GM23248 (cell line): ENCODE measurements at places on chromosomes 13 and 19. TPM values are rescaled to one million over a fixed set of nuclear protein-coding genes. Genes with fewer than 3 reads are reported as not detected.

DNA sequence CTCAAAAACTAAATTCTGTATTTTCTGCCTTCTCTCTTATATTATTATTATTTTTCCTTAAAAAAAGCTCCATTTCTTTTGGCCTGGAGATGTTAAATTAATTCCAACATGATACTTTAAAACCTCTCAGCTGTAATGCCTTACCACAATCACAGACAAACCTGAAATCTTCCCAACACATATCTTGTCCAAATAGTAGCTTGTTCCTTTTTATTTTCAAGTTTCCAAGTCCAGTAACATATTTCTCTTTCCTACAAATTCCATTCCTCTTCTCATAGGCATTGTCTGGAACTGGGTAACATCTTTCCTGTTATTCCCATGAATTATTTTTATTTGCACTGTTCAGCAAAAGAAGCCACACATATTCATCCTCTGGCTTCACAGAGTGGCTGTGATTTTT lies 137.0 kb downstream of the SLITRK6 start:
- H3K4me1 ChIP-seq: no peaks in the 10 kb centered on the region
- no peaks in the 10 kb centered on the region for H3K27me3 ChIP-seq
- no peaks in the 10 kb centered on the region for H3K36me3 ChIP-seq
- no peak for DNase-seq
- no peak overlapping the region for H3K4me3 ChIP-seq

GRCh38 chr19:4260613-4261191 lies 13.8 kb downstream of the YJU2 start:
- H3K27me3 ChIP-seq: no peaks in the 10 kb centered on the region
- H3K27ac ChIP-seq: no peak overlapping the region

DNA sequence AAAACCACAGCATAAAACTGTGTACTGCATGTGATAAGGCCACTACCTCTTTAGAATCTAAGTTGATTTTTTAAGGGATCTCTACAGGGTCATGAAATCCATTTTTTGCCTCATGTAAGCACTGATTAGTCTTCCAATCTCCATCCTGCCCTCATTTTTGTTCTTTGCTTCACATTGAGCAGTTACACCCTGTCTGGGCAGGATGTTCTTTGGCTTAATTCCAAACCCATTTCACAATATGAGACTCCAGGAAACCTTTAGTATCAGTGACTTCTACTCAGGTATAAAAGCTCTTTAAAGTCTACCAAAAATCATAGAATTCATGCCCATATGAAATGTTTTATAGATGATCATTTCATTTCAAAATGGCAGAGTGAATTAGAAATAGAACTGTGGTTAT lies 592.6 kb downstream of the TBC1D4 start:
- H3K27me3 ChIP-seq: no peaks in the 10 kb centered on the region
- H3K4me1 ChIP-seq: no peaks in the 10 kb centered on the region
- no peaks in the 10 kb centered on the region for H3K36me3 ChIP-seq
- no peak for DNase-seq

DNA sequence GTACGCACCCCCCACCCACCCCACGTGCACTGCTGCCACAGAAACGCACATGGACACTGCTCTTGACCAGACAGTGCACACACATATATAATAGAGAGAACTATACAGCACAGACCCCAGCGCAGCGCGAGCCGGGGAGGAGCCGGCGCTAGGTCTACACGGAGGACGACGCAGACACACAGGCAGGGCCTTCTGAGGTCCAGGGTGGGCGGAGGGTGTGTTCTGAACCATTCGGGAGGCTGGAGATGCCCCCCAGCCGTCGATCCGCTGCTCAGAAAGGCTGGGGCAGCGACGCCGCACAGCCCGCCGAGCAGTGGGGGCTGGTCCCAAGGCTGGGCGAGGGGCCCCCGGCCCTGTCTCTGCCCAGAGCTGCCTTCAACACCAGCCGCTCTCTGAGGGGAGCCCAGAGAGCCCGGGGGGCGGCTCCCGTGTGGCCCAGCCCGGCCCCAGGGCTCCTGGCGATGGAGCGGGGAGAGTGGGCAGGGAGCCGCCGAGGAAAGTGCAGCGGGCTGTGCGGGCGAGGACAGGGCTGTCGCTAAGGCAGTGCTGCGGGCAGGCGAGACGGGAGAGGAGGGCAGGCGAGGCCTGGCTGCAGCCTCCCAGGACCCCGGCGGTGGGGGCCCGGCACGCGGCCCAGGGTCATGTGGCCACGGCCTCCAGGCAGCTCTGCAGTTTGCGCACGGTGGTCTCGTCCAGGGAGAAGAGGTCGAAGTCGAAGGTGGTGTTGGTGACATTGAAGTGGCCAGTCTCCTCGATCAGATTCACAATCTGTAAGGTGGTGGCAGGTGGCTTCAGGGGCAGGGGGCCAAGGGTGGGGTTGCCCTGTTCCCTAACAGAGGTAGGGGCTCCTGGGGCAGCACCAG lies 67.1 kb downstream of the MLLT1 start:
- H3K4me1 ChIP-seq: no peaks in the 10 kb centered on the region
- no peaks in the 10 kb centered on the region; the same call in 1 of the 2 replicates for H3K36me3 ChIP-seq
- H3K27me3 ChIP-seq: no peaks in the 10 kb centered on the region
- DNase-seq: no peak
- H3K27ac ChIP-seq: no peak overlapping the region
- no peak overlapping the region for H3K4me3 ChIP-seq

EPSTI1 gene
- total RNA-seq: 1.5 and 9.4 TPM in 2 replicates

DNA sequence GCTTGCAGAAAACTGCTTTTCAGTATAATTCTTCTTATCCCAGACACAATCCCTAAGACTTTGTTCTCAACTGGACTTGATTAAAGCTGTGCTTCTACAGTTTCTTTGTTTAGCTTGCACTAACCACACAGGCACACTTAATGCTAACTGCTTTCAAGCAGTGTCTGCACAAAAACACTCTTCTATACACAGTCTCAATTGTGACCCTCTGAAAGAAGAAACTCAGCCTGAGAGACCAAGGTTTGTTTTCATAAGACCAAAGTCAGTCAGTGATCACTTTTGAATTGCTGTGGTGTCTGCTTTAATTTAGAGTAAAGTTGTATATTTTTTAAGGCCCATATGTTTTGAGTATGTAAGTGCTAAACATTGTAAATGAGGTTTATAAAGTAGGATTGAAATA lies 431.2 kb downstream of the KCTD12 start:
- no peaks in the 10 kb centered on the region for H3K36me3 ChIP-seq
- DNase-seq: no peak
- no peaks in the 10 kb centered on the region for H3K4me1 ChIP-seq
- H3K27me3 ChIP-seq: peaks cover 6% of the 10 kb centered on the region; the same call in 1 of the 2 replicates
- H3K27ac ChIP-seq: no peak overlapping the region

DNA sequence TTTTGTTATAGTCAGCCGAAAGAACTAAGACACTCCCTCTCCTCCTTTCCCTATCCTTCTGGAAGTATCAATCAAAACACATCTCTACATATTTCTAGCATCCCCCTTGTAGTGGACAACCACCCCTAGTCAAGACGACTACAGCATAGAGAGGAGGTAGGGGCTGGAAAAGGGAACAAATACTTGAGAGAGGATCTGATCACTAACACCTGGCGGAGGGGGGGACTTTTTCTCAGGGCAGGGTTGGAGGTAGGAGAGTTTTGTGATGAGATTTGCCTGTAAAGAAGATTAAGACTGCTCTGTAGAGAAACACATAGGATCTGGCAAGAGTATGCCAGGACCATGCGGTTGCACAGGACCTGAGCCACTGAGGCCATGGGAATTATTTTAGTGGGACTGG lies 208.1 kb downstream of the SHISA2 start:
- H3K4me1 ChIP-seq: no peaks in the 10 kb centered on the region
- no peak for DNase-seq
- H3K36me3 ChIP-seq: no peaks in the 10 kb centered on the region
- no peak overlapping the region for H3K4me3 ChIP-seq
- H3K27ac ChIP-seq: no peak overlapping the region

DNA sequence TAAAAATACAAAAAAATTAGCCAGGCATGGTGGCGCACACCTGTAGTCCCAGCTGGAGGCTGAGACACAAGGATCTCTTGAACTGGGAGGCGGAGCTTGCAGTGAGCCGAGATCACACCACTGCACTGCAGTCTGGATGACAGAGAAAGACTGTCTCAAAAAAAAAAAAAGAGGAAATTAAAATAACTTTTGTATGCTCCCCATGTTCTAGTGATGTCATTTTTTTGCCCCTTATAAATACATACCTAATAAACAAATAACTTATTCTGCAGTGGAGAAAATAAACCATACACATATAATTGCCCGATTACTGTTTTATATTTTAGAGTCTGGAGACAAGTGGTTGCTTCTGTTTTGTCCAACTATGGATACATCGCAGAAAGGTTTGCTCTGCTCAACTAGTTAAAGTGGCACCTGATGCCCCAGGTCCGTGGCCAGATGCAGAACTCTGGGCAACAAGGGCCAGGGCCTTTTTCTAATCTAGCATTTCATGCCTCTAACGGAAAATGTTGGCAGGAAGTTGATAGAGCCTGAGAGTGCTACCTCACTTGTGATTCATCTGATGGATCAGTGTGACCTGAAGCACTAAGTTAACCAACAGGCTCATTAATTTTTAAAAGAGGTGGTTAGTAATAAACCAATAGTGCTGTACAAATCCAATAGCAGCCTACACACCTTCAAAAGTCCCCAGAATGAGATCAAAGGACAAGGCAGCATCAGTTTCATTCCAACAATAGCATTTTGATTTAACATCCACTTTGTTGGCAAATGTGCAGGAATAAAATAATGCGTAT lies 18.8 kb downstream of the UBE2L5 start:
- no peaks in the 10 kb centered on the region for H3K4me1 ChIP-seq
- no peaks in the 10 kb centered on the region for H3K36me3 ChIP-seq
- no peak overlapping the region for H3K27ac ChIP-seq
- no peak overlapping the region for H3K4me3 ChIP-seq

DNA sequence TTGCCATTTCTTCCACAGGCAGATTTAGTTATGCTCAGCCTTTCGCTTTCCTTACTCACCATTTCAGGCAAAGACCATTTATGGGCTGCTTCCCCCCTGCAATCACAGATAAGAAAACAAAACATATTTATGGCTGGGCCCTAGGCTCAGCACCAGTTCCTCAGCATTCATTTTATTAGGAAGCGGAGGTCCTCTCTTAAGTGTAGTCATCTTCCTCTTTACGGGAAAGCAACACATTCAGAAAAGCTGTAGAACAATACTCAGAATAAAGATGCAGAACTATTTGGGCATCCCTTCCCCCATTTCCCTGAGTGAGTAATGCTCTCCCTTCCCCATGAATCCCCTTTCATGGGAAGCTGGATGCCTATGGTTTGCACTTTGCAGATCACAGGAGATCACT lies 27.9 kb downstream of the FLT1 start:
- no peak overlapping the region for H3K4me3 ChIP-seq
- no peak for DNase-seq
- no peak overlapping the region for H3K27ac ChIP-seq
- no peaks in the 10 kb centered on the region for H3K27me3 ChIP-seq
- no peaks in the 10 kb centered on the region for H3K36me3 ChIP-seq
- no peaks in the 10 kb centered on the region for H3K4me1 ChIP-seq

- H3K4me3 ChIP-seq: no peak overlapping the region
- peaks cover 52% of the 10 kb centered on the region for H3K4me1 ChIP-seq
- peak; percentile 93 for DNase-seq
- peak overlapping the region; percentile 72 for H3K27ac ChIP-seq
Measured at GRCh38 chr13:113902986-113903775, 39.3 kb upstream of the GAS6 start.

DNA sequence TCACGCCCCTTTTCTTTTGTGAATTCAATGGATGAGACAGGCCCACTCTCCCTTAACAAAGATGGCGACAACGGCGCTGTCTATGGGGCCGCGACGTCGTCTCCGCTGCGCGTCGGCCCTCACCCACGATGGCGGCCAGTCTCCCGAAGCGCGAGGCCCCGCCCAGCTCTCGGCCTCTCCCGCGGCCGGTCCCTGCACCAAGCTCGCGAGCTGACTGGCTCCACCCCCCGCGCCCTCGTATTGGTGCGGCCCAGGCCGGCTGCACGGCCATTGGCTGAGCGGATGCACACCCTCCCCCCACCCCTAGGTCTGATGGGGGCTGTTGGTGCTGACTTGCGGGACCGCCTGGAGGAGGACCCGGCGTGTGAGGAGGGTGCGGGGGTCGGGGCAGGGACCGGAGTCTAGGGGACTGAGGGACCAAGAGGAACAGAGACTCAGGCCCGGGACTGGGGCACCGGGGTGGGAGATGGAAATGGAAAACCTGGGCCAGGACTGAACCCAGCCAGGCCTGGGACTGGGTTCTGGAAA lies 4.8 kb downstream of the SPHK2 start:
- no peaks in the 10 kb centered on the region for H3K27me3 ChIP-seq
- peak; percentile 100 for DNase-seq
- no peaks in the 10 kb centered on the region for H3K36me3 ChIP-seq
- H3K27ac ChIP-seq: peak overlapping the region; percentile 57
- H3K4me3 ChIP-seq: peak overlapping the region; percentile 66

- no peaks in the 10 kb centered on the region for H3K4me1 ChIP-seq
- no peak overlapping the region for H3K27ac ChIP-seq
- no peak for DNase-seq
- no peaks in the 10 kb centered on the region for H3K27me3 ChIP-seq
- no peak overlapping the region for H3K4me3 ChIP-seq
Measured at GRCh38 chr13:50025436-50025835, 10.2 kb downstream of the KCNRG start.

RNF113B gene
- total RNA-seq: not detected in 2 replicates

DNA sequence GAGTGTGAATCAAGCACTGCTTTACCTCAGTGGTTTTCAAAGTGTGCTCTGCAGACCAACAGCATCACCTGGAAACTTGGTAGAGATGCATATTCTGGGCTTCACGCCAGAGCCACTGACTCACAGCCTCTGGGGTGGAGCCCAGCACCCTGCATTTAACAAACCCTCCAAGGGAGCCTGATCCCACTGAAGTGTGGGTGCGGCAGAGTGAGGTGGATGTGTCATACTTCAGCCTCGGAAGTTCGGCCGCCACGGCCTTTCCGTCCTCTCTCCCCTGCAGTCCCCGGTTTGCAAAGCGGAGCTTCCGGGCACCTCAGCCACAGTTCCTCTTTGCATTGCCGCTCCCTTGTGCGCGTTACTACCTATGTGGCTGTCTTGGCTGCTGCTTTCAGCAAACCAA lies 33.3 kb upstream of the MICU2 start:
- H3K4me3 ChIP-seq: no peak overlapping the region
- no peaks in the 10 kb centered on the region for H3K27me3 ChIP-seq
- DNase-seq: peak; percentile 24
- H3K4me1 ChIP-seq: no peaks in the 10 kb centered on the region
- no peak overlapping the region for H3K27ac ChIP-seq
- no peaks in the 10 kb centered on the region for H3K36me3 ChIP-seq

RGS9BP gene
- under 0.01 and 0.22 TPM in 2 replicates for total RNA-seq

DLL3 gene
- total RNA-seq: 2.1 TPM in 1 of 2 replicates, not detected in the other

ZNF738 gene
- 6.7 and 10.6 TPM in 2 replicates for total RNA-seq

GRCh38 chr13:105196052-105196451 lies 1339.4 kb downstream of the EFNB2 start:
- H3K27ac ChIP-seq: no peak overlapping the region
- no peak overlapping the region for H3K4me3 ChIP-seq
- DNase-seq: peak; percentile 0
